D721Med (cell line): ENCODE measurements at places on chromosomes 3 and 15.

- DNase-seq, result no peak
Observed at GRCh38 chr3:123186695-123187094, 15.0 kb upstream of the SEC22A start.

DNA sequence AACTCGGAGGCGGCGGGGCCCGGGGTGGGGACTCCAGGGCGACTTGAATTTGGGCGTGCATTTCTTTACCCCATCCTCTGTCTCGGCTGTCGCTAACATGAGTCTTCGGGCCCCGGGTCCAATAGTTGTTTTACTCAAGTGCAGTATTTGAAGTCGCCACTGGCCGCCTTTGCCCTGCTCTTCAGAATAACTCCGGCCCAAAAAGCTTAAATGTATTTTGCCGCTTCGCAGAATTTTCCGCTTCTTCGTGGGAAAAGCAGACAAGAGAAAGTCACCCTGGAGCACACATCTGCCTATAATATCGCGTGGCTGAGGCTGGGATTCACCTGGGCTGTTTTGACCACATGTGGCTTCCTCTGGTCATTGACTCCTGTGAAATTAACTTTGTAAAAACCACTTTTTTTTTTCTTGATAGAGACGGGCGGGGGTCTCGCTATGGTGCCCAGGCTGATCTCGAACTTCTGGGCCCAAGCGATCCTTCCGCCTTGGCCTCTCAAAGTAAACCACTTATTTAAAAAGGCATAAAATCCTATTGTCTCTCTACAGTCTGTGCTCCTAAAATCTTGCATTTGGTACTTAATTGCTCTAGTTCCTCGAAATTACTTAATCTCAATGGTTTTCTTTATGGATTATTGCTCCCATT lies 676 bp downstream of the CNOT10 start:
- no peak for DNase-seq

DNA sequence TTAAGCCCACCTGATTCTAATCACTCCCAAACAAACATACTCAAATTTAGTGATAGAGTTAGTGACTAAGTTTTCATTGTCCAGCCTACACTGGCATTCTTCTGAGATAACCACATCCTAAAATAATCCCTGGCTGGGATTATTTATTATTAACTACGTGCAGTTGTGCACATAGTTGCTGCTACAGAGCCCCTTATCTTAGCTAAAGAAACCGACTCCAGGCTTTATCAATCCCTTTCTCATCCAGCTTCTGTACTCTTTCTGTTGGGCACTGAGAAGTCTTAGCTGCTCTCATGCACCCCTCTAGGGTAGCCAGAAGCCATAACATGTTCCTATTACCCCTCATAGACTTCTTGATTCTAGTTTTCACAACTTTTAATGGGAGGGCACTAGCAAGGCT lies 208.7 kb downstream of the MBNL1 start:
- DNase-seq, result no peak

- DNase-seq, result no peak
Observed at GRCh38 chr3:130395916-130396315, 50.4 kb downstream of the COL6A5 start.

GRCh38 chr3:5645692-5646410 lies 458.3 kb downstream of the EDEM1 start:
- DNase-seq, result no peak
